ENCODE measurements at places on chromosomes 6 and 20.

DNA sequence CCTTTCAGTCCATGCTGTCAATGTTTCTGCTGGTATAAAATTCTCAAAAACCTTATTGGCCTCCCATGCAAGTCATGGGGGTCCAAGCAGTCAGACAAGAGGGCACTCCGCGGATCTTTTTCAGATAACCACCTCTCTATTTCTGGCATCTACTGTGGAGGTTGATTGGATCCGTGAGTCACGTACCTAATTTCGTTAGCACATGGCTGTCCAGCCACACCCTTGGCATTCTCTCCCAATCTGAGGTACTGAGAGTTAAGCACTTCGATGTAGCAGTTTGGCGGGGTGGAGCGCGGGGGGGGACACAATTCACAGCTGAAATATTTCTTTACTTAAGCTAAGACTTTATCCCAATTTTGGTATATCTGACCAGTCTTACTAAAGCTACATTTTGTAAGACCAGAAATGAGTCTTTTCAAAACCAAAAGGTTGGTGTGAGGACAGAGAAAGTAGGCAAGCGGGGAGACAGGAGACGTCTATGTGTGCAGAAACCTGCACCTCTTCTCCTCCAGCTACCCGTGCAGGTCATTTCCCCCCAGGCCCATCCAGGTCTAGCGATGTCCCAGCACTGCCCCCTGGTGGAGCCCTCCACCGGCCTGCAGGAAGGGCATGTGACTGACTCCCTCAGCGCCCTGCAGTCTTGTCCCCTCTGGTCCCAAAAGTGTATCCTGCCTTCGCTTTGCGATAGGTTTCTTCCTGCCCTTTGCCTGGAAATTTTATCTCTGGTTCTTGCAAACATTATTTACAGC, 113.1 kb downstream of the ADAT2 start:
- DNase-seq: no peak

DNA sequence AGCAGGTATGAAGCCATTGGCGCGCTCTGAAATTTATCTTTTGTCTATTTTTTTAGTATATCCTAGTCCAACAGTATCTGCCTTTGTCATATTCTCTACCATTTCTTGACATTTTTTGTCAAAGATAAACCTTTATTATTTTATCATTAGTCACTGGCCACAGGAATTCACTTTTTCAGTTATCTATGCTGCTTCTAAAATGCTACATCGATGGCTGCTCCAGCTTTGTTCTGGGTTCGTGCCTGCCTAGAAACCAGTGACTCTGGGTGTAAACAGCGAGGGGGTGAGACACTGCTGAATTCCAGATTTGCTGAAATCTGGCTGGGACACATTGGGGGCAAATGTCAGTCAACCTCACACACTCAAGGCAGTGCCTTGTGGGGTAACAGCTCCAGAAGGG, 193.4 kb downstream of the CDC5L start:
- peak; percentile 63 for DNase-seq

DNA sequence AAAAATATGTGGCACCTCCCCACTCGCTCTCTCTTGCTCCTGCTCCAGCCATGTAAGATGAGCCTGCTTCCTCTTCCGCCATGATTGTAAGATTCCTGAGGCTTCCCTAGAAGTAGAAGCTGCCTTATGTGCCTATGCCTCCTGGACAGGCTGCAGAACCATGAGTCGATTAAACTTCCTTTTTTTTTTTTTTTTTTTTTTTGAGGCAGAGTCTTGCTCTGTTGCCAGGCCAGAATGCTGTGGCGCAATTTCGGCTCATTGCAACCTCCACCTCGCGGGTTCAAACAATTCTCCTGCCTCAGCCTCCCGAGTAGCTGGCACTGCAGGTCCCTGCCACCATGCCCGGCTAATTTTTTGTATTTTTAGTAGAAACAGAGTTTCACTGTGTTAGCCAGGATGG, 112.5 kb downstream of the FAM217A start:
- DNase-seq: no peak

DNA sequence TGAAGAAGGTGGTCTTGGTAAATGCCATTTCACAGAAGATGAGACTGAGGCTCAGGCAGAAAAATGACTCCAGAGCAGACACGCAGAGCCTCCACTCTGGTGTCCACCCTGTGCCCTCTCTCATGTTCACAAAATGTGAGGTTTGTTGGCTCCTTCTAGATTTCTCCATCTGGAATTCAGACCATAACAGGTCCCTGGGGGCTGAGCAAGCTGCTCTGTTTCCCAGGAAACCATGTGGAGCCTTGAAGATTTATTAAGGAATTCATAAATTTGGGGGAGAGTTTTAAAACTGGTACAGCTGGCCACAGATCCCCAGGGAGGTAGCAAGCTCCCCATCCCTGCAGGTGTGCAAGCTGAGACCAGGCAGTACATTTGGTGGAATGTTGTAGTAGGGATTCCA, 38.8 kb upstream of the SIRPA start:
- no peak for DNase-seq

GRCh38 chr6:19754686-19755085, 82.5 kb upstream of the ID4 start:
- DNase-seq: no peak

- no peak for DNase-seq
Observed at GRCh38 chr20:52667358-52667757, 304.8 kb upstream of the TSHZ2 start.

- no peak for DNase-seq
Observed at GRCh38 chr20:50572938-50573777, 63.0 kb downstream of the PTPN1 start.

- DNase-seq: no peak
Observed at GRCh38 chr6:132695773-132696172, 18.1 kb downstream of the VNN1 start.

GRCh38 chr6:43628393-43629103, 516 bp downstream of the GTPBP2 start:
- no peak for DNase-seq

DNA sequence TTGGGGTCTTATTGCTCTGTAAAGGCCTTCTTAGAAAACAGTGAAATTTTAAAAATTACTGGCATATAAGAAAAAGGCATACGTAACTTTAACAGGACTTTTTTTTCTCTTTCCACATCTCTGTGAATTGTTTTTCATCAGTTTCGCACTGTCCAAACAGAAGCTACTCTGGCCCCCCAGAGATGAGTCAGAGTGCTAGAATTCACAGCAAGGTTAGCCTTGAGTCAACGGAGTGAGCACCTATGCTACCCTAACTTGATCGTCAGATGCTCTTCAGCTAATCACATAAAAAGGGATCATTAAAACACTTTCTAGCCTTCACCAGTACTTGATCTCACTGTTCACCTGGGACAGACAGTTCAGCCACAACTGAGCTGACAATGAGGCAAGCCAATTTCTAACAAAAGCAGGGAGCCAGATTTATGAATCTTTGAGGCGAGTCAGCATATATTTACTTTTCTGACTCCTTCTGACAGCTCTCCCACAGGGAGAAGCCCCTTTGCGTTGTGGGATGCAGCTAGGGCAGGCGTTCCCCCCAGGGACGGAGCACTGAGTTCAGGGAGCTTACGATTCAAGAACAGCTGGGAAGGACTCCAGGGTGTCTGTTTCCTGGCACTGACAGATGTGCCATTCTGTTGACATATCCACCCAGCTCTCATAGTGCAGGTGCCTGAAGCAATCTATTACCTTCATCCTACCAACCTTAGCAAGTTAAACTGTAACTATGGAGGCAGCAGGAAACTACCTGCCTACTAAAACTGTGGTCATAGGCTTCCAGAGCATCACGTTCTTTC, 46.4 kb upstream of the SPDEF start:
- DNase-seq: no peak

- no peak for DNase-seq
Observed at GRCh38 chr6:169921217-169921616, 169.8 kb downstream of the ERMARD start.

GRCh38 chr6:160462551-160463109, 114.5 kb downstream of the SLC22A3 start:
- DNase-seq: peak; percentile 89

DNA sequence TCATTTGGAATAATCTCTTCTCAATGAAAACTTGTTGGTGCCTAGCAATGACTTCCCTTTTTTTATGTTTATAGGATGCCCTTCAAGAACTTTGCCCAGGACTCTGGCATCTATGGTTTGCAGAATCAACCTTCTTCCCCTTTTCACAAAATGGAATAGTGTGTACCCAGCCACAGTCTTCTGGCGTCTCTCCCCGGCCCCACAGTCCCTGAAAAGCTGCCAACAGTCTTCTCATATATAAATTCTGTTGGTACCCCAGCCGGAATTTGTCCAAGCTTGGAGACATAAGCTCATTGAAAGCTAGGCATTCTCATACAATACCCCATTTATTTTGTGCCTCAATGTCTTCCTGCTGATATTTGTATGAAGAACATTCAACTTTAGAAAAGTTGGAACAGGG, 26.4 kb upstream of the MCM3 start:
- DNase-seq: no peak

GRCh38 chr6:21360336-21360735, 233.2 kb upstream of the SOX4 start:
- DNase-seq: no peak

DNA sequence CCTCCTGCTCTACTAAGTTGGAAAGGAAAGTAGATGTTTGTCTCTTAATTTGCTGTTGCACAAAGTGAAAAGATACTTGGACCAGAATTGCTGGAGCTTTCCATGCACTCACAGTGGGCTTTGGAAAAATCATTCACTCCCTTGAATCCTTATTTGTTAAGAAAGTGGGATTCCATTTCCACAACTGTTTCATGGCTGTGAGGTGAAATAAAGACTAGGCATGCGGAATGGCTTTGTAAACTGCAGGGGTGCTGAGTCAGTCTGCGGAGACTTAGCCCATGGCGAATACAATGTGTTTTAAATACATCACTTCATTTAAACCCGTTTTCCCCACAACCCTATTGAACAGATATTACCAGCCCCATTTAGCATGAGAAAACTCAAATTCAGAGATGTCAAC, 36.8 kb upstream of the CLDN20 start:
- no peak for DNase-seq

DNA sequence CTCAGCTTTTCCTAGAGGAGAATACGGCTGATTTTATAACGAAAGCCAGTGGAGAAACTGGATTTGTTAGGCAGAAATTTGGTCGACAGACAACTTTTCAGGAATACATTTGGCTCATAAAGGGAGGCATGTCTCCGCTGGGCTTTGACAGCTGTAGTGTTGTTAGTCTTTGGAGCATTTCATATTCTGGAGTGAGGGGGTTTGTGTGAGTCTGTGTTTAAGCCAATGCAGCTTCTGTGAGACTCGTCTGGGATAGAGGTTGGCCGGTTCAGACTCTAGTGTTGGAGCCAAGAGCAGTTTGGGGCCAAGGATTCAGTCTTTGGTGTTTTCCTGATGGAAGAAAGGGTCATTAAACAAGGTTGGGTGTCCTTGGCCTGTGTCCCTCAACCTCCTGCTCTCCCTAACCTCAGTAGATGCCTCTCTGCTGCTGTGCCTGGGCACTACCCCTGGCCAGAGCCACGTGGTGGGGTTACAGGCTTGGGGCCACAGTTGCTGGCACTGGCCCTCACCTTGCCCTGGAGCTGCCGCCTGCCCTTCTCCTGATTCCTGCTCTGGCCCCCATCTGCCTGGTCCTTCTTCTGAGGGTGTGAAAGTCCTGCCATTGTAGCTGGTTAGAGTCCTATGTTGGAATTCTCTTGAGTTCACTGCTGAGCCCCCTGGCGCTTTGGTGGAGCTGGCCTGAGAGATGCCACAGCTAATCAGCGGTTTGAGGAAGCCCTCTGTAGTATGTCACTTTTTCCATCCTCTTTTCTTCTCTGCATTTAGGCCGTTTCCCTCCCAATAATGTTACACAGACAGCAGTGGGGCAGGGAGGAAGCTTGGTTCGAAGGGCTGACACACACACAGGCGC, 6.9 kb downstream of the PTK7 start:
- no peak for DNase-seq

GRCh38 chr6:16850681-16851026, 89.4 kb upstream of the ATXN1 start:
- no peak for DNase-seq

DNA sequence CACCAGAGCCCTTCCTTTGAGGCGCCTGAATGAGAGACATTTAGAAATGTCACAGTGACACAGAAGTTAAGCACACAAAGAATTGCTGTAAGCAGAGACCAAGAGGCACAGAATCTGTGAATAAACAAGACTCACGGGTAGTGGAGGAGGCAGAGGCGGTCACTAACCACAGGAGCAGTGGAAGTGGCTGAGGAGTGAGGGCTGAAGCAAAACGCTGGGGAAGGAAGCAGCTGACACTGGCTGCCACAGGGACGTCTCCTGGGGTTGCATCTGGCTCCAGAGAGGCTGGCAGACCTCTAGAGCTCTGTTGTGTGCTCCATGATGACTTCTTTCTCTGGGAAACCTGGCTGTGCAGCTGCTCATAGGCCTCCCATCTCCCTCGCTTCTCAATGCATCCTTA, 65.0 kb upstream of the SLC2A12 start:
- DNase-seq: no peak

GRCh38 chr6:549906-550305, 107.0 kb downstream of the HUS1B start:
- no peak for DNase-seq

- DNase-seq: no peak
Observed at GRCh38 chr6:96727144-96727543, 110.1 kb downstream of the GPR63 start.

- DNase-seq: no peak
Observed at GRCh38 chr6:147510929-147511590, 2.6 kb downstream of the SAMD5 start.

GRCh38 chr6:63272397-63272796, 47.4 kb downstream of the LGSN start:
- no peak for DNase-seq

GRCh38 chr6:166558156-166559005, 28.1 kb downstream of the RAMACL start:
- no peak for DNase-seq

GRCh38 chr20:61597996-61598395, 345.9 kb downstream of the CDH4 start:
- DNase-seq: no peak

DNA sequence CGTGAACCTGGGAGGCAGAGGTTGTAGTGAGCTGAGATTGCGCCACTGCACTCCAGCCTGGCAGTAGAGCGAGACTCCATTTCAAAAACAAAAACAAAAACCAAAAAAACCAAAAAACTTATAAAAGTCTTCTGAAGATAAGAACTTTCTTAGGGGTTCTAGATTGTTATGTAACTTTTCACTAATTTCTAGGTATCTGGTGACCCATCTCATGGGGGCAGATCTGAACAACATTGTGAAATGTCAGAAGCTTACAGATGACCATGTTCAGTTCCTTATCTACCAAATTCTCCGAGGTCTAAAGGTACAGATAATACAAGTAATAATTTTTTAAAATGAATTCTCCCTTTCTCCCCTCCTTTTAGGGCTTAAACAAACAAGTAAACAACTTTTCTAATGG, 45.1 kb downstream of the MAPK14 start:
- no peak for DNase-seq
